ENCODE measurements at places on chromosomes 11 and 22.

DNA sequence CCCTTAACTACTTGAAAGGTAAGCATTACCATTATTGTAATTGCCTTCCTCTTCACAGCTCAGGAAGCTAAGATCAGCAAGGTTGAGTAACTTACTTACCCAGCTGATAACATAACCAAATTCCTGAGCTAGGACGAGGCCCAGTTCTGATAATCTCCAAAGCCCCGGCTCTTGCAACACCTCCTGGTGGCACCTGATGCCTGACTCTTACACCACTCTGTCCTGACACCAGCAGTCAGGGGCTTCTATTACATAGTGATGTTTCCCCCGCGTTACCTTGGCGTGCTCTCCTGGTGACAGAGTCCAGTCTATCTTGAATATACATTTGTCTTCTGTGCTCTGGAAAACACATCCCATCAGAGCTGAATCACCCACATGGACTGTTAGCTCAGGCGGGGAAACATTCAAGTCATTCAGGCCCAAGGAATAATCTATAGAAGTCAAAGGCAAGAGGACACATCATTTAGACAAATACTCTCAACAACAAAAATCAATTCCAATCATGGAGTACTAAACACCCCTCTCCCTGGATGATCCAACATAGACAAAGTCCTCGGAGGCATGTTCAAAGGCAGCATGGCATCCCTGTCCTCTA lies 12.6 kb downstream of the JAML start:
- no peak overlapping the region for H3K4me3 ChIP-seq
- no peaks in the 10 kb centered on the region for H3K27me3 ChIP-seq
- DNase-seq, result peak; percentile 82
- peaks cover 5% of the 10 kb centered on the region for H3K4me1 ChIP-seq

- no peak overlapping the region for H3K27ac ChIP-seq
- no peak for DNase-seq
- H3K36me3 ChIP-seq, result no peaks in the 10 kb centered on the region
- no peaks in the 10 kb centered on the region for H3K27me3 ChIP-seq
- no peaks in the 10 kb centered on the region for H3K4me1 ChIP-seq
Measured at GRCh38 chr11:109733245-109733644, 311.3 kb downstream of the C11orf87 start.

DNA sequence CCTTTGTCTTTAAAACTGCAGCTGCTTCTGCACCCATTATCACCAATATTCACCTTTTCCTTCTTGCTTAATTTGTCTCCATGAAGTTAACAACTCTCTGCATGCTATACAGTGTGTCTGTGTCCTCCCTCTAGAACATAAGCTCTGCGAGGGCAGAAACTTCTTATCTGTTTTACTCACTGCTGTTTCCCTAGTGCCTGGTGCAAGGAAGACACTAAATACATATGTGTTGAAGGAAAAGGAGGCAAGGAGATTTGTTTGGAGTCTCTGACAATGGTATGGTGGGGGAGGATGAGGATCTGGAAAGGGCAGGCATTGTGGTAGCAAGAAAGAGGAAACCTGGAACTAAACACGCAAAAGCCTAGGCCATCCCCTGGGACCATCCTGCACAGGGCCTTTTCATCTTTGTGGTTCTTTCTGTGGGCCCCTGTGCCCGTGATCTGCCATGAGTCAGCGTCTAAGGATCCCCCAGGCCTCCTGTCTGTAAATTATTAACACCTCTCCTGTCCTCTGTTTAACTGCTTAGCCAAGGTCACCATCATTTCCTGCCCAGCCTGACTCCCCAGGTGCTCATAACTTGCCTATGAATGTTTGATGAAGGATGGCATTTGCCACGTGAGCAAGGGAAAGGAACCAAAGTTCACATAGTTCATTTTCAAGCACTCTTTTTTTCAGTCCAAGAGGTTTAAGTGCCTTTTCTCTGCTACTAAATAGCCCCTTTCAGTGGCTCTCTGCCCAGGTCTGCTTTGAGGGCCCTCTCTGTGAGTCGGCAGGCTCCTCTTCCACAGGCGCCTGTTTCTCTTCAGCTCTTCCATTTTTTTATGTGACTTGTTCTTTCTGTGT lies 131.1 kb downstream of the RASSF10 start:
- no peak for DNase-seq
- H3K27me3 ChIP-seq, result peaks cover 36% of the 10 kb centered on the region
- H3K27ac ChIP-seq, result no peak overlapping the region

DNA sequence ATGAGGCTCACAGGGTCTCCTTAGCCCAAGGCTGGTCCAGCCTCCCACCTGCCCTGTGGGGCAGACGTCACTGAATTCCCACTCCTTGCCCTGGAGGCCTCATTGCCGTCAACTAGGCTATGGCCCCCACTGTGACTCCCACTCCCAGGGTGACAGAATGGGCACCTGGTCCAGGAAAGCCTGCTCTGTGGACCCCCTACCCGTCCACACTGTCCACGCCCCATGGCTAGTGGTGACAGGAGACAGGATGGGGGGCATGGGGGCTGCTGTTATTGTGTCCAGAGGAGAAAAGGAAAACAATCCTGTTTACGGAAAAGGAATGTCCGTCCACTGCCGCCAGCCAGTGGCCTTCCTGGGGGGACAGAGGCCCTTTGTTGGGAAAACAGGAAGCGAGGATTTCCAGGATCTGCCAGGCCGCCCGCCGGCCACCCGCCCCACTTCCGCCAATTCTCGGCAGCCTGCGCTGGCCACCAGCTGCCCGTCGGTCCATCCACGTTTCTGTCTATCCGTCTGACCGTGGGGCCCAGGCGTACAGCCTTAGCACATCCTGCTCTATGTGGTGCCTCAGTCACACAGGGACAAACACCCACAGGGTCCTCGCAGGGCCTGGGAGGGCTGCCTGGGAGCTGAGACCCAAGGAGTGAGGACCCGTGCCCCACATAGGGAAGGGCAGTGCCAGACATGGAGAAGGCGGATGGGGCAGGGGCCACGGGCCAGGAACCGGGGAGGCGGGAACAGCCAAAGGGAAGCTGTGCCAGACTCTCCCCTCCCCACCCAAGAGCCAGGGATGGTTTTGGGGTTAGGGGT lies 19.5 kb downstream of the CRELD2 start:
- no peaks in the 10 kb centered on the region for H3K36me3 ChIP-seq
- H3K4me1 ChIP-seq, result no peaks in the 10 kb centered on the region
- H3K27me3 ChIP-seq, result no peaks in the 10 kb centered on the region
- DNase-seq, result no peak
- no peak overlapping the region for H3K4me3 ChIP-seq

DNA sequence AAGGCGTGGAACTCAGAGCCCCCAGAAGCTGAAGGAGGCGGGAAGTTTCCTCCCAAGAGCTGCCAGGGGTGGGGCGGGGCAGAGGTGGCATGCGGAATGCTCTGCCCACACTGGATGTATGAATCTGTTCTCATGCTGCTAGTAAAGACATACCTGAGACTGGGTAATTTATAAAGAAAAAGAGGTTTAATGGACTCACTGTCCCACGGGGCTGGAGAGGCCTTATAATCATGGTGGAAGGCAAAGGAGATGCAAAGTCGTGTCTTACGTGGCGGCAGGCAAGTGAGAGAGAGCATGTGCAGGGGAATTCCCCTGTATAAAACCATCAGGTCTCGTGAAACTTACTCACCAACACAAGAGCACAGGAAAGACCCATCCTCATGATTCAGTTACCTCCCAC lies 57.6 kb downstream of the SMIM38 start:
- no peak overlapping the region for H3K27ac ChIP-seq
- H3K4me3 ChIP-seq, result no peak overlapping the region
- peak; percentile 20 for DNase-seq
- H3K27me3 ChIP-seq, result no peaks in the 10 kb centered on the region

DNA sequence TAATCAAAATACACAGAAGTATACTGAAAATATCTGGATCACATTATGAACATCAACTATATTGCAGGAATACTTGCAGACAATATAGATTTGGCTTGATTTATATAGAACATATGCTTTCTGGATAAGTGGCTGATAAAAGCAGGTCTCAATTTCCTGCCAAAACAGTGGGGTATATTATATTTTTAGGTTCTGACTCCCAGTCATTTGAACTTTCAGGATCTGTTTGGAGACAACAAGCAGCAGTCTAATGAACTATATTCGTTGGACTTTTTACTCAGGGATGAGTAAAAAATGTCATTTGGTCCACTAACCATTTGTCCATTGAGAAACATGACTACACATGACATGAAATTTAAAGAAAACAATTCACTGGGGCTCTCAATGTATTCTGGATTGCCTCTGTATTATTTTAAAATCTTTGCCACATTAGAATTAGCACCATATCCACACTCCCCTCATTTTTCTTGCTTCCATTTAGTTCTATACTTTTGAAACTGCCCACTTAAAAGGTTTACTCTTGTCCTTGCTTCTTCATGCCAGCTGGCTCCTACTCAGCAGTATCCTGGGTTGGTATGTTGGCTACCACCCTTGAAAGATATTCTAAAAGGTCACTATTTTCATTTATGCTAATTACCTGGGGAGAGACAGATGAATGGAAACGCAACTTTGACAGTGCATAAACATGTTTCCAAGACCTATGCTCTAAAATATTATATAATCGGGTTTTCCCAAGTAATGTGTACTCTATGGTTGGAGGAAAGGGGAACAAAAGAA lies 153.0 kb downstream of the APOL5 start:
- H3K27me3 ChIP-seq, result no peaks in the 10 kb centered on the region
- no peak overlapping the region for H3K4me3 ChIP-seq
- no peaks in the 10 kb centered on the region for H3K36me3 ChIP-seq
- DNase-seq, result no peak
- no peak overlapping the region for H3K27ac ChIP-seq

DNA sequence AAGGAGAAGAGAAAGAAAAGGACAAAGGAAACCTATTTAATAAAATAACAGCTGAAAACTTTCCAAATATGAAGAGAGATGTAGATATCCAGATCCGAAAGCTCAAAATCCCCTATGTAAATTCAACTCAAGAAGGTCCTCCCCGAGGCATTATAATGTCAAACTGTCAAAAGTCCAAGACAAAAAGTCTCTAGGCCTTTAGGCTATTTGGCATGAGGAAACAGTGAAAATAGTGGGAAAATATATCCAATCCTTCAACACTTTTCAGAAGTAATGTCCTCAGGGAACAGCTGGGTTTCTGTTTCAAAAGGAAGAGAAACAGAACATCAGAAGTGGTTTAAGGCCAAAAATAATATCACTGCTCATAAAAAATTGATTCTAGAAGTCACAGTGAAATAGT lies 1.9 kb upstream of the OR52E4 start:
- DNase-seq, result no peak
- peaks cover 7% of the 10 kb centered on the region for H3K27me3 ChIP-seq
- no peaks in the 10 kb centered on the region for H3K36me3 ChIP-seq
- no peak overlapping the region for H3K27ac ChIP-seq

DNA sequence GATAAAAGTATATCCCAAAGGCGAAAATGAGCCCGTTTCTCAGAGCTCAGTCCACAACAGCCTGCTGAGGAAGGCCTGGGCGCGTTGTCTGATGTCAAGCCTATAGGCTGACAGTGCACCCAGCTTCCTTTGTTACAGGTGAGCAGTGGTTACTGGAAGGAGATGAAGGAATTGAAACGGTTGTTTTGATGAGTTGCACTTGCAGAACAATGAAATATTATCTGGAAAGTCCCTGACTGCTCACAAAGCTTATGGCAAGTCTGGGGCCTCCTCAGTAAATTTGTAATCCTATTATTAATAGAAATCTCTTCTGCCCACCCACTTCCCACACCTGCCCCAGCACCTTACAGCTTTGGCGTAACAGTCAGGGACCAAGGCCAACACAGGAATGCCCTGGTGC lies 77.8 kb downstream of the C11orf91 start:
- DNase-seq, result no peak
- H3K27ac ChIP-seq, result no peak overlapping the region
- H3K4me3 ChIP-seq, result no peak overlapping the region
- no peaks in the 10 kb centered on the region for H3K27me3 ChIP-seq
- H3K36me3 ChIP-seq, result no peaks in the 10 kb centered on the region

GRCh38 chr11:116073854-116074837 lies 569.9 kb upstream of the CADM1 start:
- no peaks in the 10 kb centered on the region for H3K36me3 ChIP-seq
- H3K4me3 ChIP-seq, result no peak overlapping the region
- H3K4me1 ChIP-seq, result peaks cover 26% of the 10 kb centered on the region
- H3K27ac ChIP-seq, result peak overlapping the region; percentile 87
- DNase-seq, result peak; percentile 58
- H3K27me3 ChIP-seq, result no peaks in the 10 kb centered on the region

DNA sequence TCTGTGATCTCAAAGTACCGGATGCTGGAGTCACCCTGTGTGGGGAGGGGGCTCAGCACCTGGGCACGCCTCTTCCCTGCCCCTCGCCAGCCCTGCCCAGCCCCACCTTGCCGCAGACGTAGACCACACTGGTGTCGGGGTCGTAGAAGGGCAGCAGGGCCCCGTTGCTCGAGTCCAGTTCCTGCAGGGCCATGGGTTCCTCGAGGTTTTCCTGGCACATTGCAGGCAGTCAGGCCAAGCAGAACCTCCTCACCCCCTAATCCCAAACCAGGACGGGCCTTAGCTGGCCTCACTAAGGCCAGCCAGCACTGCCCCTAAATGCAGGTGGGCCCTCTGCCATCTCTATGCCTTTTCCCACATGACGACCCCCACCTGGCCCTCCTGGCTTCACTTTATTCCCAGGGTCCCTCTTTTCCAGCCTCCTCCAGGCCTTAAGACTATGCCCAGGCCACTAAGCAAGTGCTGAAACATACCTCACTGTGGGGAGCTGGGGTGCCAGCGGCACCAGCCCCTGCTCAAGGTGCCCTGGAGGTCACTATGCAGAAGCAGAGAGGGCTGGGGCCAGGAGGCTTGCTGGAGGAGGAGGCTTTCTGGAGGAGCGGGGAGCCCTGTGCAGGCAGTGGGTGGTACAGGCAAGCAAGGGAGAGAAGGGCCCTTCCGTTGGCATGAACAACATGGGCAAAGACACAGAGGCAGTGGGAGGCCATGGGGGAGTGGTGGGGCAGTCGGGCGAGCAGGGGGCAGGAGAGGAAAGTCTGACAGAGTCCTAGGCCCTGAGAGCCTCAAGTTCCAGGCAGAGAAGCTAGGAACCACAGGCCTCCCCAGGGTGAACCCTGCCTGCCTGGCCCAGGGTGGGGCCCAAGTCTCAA lies 2.8 kb downstream of the CORO1B start:
- H3K27me3 ChIP-seq, result no peaks in the 10 kb centered on the region
- no peak overlapping the region for H3K27ac ChIP-seq
- H3K4me3 ChIP-seq, result no peak overlapping the region
- no peak for DNase-seq
- no peaks in the 10 kb centered on the region for H3K4me1 ChIP-seq
- H3K36me3 ChIP-seq, result peaks cover 32% of the 10 kb centered on the region
